Epithelial cell of prostate (primary cell): ENCODE measurements at places on chromosomes 3 and 15.

DNA sequence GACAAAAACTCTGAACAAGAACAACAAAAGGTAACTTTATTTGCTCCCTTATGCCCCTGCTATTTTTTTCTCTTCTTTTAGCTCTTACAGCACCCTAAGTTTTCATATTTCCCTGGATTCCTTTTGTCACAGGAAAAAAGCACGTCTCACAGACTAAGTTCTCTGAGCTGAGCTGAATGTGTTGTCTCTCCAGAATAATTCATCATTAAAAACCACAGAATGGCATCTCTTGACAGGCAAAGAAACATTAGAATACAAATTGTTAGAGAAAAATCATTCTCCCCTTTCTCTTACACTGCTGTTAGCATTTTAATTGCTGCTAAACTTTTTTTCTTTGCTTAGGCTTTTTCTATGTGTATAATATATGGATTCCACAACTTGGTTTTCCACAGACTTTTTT, 48.7 kb upstream of the SECISBP2L start:
- DNase-seq: no peak

- no peak for DNase-seq
Observed at GRCh38 chr3:37536840-37537239, 324.8 kb upstream of the CTDSPL start.

- DNase-seq: no peak
Observed at GRCh38 chr3:20401253-20401652, 215.2 kb upstream of the SGO1 start.

DNA sequence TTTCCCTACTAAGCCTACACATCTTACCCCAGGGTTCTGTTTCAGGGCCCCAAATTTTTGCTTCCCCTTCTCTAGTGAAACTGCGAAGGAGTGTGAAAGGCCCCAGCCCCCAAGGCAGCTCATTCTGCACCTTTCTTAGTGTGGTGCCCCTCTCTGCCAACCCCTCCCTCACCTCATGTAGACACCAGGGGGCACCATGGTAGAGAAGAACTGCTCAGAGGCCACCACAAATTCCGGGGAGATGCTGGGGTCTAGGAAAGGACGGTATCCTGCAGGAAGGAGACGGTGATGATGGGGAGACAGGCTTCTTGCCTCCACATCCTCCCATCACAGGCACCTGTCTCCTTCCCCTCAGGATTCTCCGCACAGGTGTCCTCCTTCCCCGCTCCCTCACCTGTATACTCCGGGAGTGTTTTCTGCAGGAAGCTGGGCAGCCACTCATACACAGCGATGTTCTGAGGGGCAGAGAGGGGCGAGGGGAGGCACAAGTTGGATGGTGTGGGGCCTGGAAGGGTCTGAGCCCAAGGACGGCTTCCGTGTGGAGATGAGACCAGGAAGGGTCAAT, 3.6 kb downstream of the DUOX2 start:
- no peak for DNase-seq

DNA sequence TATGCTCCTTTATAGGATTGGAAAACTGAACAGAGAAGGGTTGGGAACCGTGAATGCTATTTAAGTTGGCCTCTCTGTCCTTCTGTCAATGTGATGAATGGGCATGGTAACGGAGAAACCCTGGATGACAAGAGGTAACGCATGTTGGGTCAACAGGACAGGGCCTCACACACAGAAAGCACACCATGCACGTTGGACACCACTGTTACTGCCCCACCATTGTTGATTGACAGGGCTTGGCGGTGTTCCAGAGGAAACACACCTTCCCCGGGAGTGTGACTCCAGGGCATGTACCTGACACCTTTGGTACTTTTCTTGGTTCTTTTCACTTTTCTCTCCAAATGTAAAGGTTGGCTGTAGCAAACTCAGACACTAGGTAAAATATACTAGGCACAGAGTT, 548.5 kb downstream of the OCA2 start:
- no peak for DNase-seq

- DNase-seq: no peak
Observed at GRCh38 chr3:139388821-139389551, 461 bp downstream of the COPB2 start.

- no peak for DNase-seq
Observed at GRCh38 chr3:84077479-84077878, 881.3 kb upstream of the CADM2 start.
